ENCODE measurements at places on chromosomes 7 and 10.
A peak's percentile ranks its signal among the peaks of the same experiment; 100 is the strongest.

GRCh38 chr7:82202107-82202506, 241.5 kb downstream of the CACNA2D1 start:
- DNase-seq = no peak

- DNase-seq = no peak
Measured at GRCh38 chr10:103507235-103508191, 14.0 kb downstream of the NEURL1 start.

DNA sequence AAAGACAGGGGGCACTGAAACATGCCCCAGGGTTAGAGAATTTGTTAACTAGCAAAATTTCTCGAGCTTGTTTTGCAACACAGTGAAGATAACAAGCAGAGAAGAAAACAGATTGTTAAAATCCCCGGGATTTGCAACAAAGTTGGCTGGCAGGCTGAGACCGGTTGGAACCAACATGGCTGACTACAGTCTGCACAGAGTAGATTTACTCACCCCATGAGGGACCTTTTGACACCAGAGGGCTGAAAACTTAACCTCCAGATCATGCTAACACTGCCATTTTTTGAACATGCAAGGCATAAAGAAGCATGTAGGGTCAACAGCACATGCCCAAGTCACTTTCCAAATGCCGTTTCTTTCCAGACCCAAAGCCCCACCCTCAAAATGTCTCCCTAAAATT, 95.2 kb upstream of the TMEM26 start:
- no peak for DNase-seq

GRCh38 chr10:74977913-74978847, 133.3 kb upstream of the SAMD8 start:
- no peak for DNase-seq

GRCh38 chr7:149625947-149626392, 128.4 kb upstream of the ZNF746 start:
- DNase-seq = no peak

DNA sequence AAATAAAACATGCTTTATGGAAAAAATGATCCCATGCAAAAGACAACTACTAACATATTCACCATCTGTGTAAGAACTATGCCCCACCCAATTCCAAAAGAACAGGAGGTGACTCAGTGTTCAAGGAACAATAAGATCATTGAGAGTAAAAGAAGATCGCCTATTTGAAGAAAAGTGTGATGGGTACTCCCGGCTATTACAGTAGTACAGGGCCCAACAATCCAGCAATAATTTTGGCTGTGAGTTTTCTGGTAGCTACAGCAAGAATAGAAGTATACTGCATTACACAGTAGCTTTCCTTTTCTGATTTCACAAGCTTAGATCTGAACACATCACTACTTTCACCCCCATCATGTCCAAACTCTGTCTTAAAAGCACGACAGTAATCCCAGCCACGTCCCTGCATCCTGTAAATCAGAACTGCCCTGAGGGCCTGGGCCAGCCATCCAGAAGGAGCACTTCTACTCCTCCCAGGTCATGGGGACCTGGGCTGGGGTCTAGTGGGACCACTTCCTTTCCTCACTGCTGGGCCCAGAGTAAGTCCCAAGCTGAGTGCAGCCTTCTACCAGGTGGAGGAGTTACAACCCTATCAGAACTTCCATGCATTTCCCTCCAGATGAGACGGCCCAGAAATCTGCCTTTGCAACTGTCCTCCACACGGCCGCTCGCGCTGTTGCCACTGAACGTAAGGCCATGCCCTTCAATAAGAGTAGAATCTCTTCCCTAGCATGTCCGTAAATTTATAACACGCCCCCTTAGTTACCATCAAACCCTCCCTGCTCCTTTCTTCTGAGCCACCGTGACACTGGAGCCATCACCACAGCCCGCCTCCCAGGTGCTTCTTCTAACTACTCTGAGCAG, 7.9 kb downstream of the ESYT2 start:
- DNase-seq = no peak

DNA sequence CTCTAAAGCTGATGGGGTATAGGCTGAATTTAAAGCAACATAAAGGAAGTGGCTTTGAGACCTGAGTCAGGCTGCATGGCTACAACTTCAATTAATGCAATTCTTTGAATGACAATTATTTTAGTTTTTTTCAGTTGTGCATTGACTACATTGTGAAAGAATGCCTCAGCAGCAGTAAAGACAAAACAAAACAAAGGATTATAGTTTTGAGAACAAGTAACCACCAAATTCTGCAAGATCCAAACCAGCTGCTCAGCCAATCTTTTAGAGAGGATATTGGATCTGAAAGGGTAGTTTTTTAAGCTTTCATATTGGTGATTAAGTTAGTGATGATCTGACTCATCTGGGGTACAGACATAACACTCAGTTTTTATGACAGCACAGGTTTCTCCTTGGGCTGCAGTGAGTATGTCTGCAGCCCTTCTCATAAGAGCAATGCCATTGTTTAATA, 40.6 kb upstream of the ABCA13 start:
- DNase-seq = no peak

GRCh38 chr10:24952143-24952706, at the start of gene PRTFDC1:
TSS of gene PRTFDC1 (minus strand) at chr10:24952606. CDS start at chr10:24952575, 31 bp downstream.
- DNase-seq = peak; percentile 4

DNA sequence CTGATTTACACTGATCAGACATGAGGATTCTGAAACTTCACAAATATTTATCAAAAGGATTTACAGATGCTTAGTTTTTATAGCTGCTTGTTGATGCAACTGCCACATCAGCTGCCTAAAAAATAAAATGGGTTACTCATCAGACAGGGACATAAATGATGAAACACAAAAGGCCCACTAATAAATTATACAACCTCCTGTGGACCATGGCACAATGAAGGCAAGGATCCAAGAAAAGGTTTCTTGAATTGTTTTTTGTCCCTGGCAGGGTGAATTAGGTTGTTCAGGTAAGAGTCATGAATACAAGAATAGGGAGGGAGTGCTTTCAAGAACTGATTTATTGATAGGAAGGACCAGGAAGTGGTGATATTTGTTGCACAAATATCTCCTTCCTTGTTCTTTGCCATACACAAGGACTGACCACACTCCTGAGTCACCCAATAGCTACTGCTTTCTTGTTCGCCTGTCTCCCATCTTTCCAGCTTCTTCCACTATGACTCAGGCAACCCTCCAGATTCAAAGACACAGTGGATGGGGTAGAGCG, 234.5 kb downstream of the AHR start:
- DNase-seq = no peak

GRCh38 chr7:43750016-43750887, 8.2 kb upstream of the BLVRA start:
- DNase-seq = no peak

DNA sequence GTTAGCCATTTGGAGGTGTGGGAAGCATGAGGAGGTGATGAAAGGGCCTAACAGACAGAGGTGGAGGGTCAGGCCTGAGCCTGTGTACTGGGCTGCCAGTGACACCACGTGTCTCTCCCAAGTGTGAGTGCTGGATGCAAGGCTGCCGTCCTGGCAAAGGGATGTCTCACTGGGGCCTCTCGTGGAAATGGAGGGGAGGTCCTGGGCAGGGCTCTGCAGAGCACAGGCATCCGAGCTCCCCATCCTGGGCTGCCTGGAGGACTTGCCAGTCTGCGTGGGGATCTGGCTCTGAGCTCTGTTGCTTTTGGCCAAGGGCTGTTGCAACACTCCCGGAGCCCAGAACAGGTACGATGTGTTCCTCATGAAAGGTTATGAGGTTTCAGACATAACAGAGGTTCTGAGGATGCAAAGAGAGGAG, 77.3 kb downstream of the GRK5 start:
- DNase-seq = no peak

DNA sequence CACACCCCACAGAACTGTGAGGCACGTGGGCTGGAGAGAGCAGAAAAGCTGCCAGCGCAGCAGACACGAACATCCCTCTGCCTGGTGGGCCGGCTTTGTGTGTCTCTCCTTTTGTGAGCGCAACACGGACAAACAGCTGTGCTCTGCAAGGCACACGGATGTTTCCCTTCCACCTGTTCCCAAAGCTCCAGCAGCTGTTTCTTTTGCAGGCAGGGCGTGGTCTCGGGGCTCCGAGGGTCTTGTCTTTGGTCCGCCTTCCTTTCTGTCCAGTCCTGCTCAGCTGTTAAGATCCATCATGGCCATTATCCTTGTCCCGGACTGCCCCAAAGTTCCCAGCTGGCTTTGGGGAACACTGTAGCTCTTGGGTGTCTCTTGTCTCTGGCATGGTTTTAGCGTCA, 32.7 kb upstream of the SH2B2 start:
- no peak for DNase-seq

GRCh38 chr7:81462672-81463071, 307.2 kb downstream of the HGF start:
- DNase-seq = no peak

- DNase-seq = no peak
Measured at GRCh38 chr7:78296644-78297371, 498.2 kb downstream of the PHTF2 start.

- DNase-seq = no peak
Measured at GRCh38 chr7:105567821-105568220, 13.5 kb downstream of the EFCAB10 start.

- no peak for DNase-seq
Measured at GRCh38 chr7:70698219-70698832, 433.6 kb upstream of the GALNT17 start.

DNA sequence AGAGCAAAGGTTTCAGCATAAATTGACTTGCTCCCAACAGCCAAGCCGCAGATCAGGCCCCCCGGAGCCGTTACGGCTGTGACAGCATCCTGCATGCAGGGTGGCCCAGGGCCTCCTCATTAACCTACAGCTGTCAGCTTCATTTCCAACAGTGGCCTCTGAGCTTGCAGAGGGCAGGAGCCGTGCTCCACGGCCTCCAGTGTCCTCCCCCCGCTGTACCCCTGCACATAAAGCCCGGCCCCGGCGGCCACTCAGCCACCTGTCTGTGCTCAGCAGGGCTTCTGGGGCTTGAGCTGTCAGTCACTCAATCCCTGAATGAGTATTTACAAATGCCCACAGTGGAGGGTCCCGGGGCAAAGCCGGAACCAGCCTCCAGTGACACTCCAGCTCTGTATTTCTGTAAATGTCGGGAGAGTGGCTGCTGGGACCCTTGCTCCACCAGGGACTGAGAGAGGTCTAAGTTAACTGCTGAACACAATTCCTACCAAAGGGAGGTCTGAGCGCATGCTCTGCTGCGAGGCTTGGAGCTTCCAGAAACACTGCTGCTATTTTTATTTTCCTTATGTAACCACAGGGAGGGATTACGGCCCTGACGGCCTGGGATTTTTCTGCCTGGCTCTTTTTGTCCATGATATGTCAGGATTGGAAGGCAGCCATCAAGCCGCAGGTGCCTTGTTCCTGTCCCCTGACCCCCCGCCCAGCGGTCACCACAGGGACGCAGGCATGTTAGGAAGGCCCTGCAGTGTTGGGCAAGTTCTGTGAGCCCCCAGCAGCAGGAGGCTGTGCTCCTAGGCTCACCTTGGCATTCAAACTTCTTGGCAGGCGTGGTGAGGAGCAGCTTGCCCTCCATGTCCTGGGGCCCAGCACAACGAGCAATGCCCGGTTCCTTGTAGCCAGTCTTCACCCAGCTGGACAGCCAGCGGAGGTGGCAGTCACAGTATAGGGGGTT, 165.0 kb downstream of the SLIT1 start:
- DNase-seq = no peak

- no peak for DNase-seq
Measured at GRCh38 chr7:92997152-92997551, 120.6 kb downstream of the SAMD9 start.

GRCh38 chr10:44864051-44864450, 47.1 kb upstream of the TMEM72 start:
- no peak for DNase-seq

GRCh38 chr10:43734716-43735115, 86.0 kb upstream of the ZNF32 start:
- no peak for DNase-seq

DNA sequence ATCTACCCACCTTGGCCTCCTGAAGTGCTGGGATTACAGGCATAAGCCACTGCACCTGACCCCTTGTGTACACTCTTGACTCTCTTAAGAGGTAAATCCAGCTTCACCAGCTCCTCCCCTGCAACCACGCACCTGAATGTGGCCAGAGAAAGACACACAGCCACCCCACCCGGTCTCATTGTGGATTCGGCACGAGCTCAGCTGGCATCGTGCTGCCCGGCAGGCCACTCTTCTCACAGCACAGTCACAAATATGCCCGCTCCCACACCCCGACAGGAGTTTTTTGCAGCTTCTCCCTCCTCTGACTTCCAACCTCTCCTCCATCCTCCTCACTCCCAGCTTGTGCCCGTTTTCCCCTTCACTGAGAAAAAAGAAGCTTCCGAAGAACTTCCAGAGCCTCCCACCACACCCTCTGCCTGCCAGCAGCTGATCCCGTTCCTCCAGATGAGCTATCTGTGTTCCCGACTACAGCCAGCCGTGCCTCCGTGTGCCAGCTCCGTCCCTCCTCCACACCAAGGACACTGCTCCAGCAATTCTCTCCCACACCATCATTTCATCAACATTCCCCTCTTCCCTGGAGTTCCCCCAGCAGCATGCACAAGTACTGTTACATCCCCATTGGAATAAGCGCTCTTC, 8.0 kb upstream of the SMARCD3 start:
- no peak for DNase-seq

- DNase-seq = no peak
Measured at GRCh38 chr7:23942032-23942431, 232.0 kb downstream of the STK31 start.

DNA sequence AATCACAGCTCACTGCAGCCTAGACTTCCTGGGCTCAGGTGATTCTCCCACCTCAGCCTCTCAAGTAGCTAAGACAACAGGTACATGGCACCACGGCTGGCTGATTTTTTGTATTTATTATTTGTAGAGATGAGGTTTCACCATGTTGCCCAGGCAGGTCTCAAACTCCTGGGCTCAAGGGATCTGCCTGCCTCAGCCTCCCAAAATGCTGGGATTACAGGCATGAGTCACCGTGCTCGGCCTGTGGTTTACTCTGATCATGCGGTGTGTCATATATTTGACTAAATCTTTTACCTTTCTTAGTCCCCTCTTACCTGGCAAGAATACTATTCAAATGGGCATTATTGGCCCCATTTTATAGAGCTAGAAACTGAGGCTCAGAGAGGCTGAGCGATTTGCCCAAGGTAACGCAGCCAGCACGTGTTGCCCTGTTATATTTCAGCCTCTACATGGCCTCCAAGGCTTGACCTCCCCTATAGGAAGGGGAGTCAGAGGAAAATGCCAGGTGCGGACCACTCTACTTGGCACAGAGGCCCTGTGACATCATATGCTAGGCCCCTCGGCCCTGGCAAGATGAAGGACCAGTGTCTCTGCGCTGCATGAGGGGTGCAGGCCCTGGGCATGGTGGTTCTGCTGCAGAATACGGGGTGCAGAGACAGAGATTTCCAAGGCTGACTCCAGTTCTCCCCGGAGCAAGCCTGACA, 8.2 kb downstream of the ZCCHC24 start:
- no peak for DNase-seq

GRCh38 chr10:132827861-132828539, 42.1 kb upstream of the NKX6-2 start:
- DNase-seq = no peak

- no peak for DNase-seq
Measured at GRCh38 chr10:126921974-126922525, 16.8 kb downstream of the DOCK1 start.

- DNase-seq = no peak
Measured at GRCh38 chr10:103854686-103855391, 537 bp downstream of the SH3PXD2A start.
